ENCODE measurements at places on chromosomes 4 and X. TPM values are rescaled to one million over a fixed set of nuclear protein-coding genes. Genes with fewer than 3 reads are reported as not detected.
A peak's percentile ranks its signal among the peaks of the same experiment; 100 is the strongest.

GRCh38 chr4:79164907-79165610, 160.8 kb downstream of the NAA11 start:
- no peak for DNase-seq

DNA sequence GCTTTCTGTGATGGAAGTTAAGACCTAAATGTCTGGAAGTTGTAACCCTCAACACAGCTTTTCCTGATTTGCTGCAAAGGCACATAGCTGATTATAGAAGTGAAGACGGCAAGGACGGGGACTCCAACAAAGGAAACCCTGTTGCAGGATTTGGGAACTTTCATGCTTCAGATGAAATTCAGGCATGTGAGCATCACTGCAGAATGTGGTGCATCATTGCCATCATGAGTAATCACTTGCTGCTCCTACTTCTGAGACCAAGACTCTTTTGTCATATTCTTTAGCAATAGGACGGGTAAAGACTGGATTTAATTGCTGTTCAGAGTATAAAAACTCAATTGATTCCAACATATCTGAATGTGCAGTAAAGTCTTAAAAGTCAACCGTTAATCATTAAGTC, 35.8 kb downstream of the YIPF6 start:
- DNase-seq = no peak

GRCh38 chr4:65880594-65880993, 210.3 kb upstream of the EPHA5 start:
- no peak for DNase-seq

DNA sequence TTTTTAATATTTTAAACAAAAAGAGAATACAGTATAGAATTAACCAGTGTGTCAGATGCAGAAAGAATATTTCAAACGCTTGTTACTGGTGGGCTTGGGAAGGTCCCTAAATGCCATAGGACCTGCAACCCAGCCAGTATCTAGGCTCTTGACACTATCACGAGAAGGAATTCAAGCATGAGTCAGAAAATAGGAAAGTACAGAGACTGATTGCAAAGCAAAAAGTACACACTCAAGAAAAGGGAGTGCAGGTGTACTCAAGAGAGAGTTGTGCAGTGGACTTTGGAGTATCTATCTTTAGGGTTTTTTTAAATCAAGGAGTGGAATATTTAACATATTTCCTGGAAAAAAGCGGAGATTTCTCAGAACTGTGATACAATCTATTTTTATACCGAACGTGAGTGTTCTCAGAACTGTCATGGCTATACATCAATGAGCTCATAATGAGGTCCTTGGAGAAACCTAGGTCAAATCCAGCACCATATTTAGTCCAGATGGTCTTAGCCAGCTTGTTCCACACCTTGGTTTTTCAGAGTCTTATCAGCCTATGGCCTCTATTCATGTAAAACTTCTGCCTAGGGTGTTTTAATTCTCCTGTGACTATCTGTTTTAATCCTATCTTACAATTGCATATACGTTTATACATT, 291.8 kb upstream of the FAT4 start:
- DNase-seq = no peak

GRCh38 chr4:16655111-16655510, 243.3 kb downstream of the LDB2 start:
- DNase-seq = no peak

GRCh38 chr4:185399466-185399865, 2.8 kb downstream of the ANKRD37 start:
- no peak for DNase-seq

GRCh38 chr4:112550728-112551127, 34.7 kb upstream of the NEUROG2 start:
- no peak for DNase-seq

DNA sequence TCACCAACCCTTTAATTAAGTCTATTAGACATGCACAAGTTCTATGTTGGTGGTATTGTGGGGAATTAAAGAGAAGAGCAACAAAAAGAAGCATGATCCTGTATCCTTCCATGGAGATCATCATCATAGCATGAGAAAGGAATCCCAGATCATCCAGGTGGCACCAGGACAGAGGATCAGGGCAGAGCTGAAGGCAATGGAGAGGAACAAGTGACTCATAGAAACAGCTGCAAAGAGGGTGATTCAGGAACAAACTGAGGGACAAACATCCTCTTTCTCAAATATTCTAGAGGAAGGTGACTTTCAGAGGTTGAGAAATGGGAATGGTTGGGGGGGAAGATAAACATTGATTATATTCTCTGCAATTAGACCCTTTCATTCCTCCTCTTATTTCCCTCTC, 105.5 kb upstream of the OTUD4 start:
- DNase-seq = peak; percentile 24

GRCh38 chr4:181966104-181966551, 277.1 kb upstream of the TENM3 start:
- no peak for DNase-seq

DNA sequence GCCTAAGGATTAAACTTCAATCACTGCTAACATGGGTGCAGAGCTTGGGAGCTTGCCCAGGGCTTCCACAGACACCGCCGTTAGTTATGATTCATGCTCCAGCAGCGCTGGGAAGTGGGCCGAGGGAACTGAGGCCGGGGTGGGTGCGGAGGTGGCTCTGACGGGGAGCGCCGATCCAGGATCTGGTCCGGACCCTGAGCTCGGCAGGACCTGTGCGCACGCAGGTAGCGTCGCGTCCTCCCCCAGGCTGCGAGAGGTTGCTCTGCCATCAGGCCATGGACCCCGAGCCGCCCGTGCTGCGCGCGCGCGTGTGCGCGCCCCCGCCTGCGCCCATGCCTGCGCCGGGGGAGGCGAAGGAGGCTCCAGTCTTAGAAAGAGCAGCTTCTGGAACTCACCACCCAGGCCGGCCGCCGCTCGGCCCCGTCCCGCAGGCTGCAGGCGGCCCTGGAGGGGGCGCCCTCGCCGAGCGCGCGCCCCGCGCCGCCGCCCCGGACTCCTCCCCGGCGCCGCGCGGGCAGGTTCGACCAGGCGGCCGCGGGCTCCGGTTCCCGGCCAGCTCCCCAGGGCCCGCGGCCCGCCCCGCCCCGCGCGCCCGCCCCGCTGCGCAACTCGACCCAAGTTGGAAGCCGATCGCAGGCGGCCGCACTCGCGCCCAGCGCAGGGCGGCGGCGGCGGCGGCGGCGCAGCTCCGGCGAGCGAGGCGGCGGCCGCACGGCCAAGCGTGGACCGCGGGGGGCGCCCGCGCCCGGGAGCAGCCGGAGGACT, 732 bp upstream of the ADRA2C start:
- DNase-seq = peak; percentile 65

- DNase-seq = no peak
Observed at GRCh38 chr4:66687459-66687858, 857.8 kb downstream of the CENPC start.

PRIMPOL gene
- 15.9 TPM for total RNA-seq

DNA sequence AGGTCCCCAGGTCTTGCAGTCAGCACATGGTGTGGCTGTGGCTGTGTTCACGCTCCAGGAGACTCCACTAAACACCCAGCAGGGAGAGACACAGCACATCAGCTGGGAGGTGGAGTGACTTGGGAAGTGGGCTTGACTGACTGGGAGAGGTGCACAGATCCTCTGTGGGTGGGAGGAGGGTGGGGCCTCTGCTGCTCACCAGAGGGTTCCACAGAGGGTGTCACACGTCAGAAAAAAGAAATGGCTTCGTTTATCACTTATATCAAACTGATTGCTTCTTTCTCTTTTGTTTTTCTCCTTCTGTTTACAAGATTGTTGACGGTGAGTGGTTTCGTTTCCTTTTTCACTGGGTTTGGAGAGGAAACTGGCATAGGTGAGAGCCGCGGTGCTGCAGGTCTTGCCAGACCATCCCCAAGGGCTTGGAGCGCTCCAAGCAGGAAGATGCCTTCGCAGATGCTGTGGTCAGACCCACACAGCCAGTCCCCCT, 24.8 kb upstream of the FAM193A start:
- no peak for DNase-seq

DNA sequence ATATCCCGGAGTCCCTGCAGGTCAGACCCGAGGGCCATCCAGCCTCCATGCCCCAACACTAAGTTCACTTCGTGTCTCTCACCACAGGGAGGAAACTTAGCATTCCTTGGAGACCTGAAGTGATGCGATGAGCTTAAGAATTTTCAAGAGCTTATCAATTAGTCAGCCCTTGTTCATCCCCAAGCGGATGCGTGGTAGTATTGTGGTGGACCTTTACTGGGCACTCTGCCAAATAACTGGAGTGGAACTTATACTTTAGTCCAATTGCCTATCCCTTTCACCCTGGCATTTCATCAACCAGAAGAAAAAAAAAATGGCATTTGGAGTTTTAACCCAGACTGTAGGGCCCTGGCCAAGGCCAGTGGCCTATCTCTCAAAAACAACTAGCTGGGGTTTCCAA, 137.1 kb downstream of the RELL1 start:
- peak; percentile 82 for DNase-seq

GRCh38 chr4:157265281-157265680, 44.8 kb downstream of the GRIA2 start:
- DNase-seq = no peak

DNA sequence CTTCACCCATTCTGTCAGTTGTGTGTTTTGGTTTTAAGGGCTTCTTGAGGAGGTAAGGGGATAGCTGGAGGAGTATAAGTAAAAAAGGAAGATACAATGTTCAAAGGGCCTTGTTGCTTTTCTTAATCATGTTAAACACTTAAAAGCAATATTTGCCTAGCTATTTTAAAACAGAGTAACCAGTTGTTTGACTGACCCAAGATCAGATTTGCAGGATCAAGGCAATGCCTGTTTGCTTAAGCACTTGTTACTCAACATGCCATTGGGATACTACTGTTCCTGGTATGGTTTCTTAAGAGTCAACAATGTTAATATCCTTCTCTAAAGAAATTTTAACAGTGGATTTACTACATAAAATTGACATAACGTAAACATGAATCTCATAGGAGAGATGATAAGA, 2.6 kb downstream of the DCLK2 start:
- DNase-seq = no peak

ATP8A1 gene
- total RNA-seq = not detected

GPR119 gene
- total RNA-seq = not detected

DNA sequence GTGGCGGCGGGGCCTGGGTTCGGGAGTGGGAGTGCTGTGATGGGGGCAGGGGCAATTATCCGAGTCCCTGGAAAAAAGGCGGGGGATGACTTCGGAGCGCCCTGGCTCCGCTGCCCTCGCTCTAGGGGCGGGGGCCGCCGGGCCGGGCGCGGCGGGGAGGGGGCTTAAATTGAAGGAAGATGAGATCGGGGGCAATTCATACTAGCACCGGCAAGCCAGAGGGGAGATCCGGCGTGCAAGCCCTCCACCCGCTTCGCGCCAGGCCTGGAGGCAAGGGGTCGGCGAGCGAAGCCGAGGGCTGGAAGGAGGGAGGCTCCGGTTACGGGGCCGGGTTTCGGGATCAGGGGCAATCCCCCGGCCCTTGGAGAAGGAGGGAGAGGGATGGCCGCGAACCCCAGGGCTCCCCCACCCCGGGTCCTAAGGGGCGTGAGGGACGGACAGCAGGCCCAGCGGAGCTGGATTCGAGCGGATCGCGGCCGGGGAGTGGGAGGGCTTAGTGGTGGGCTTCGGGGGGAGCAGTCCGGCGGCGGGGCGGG, 1.2 kb downstream of the BCORL1 start:
- peak; percentile 11 for DNase-seq
